A549 treated with Hydrocortisone at 1 μM for 4 hours (cell line): ENCODE measurements at places on chromosomes 5 and 9. TPM values are rescaled to one million over a fixed set of nuclear protein-coding genes. Genes with fewer than 3 reads are reported as not detected.

Gene GRXCR2
- not detected in 5 replicates for total RNA-seq

Gene TSSK1B
- total RNA-seq: not detected in 5 replicates

Gene SHC3
- total RNA-seq: 0.22 to 0.51 TPM (median 0.24 TPM) in 5 replicates

Gene PDE6A
- total RNA-seq: 0.22 to 0.32 TPM (median 0.25 TPM) in 5 replicates

Gene FXN
- 23.2 to 28.2 TPM (median 25.2 TPM) in 5 replicates for total RNA-seq

Gene ROR2
- 1.1 to 2.0 TPM (median 1.4 TPM) in 5 replicates for total RNA-seq

Gene RNF208
- 1.2 to 1.9 TPM (median 1.7 TPM) in 5 replicates for total RNA-seq

Gene CLTB
- 101 to 162 TPM (median 153 TPM) in 5 replicates for total RNA-seq

Gene IL9
- not detected in 5 replicates for total RNA-seq

Gene PCDHGA2
- total RNA-seq: 0.54 to 0.91 TPM (median 0.62 TPM) in 5 replicates

Gene MEGF10
- total RNA-seq: not detected in 5 replicates

Gene MORN5
- total RNA-seq: not detected in 5 replicates

Gene SPATA31C1
- total RNA-seq: not detected in 5 replicates

Gene SIT1
- not detected in 5 replicates for total RNA-seq

Gene SOHLH1
- 0.09 to 0.12 TPM in 2 of 5 replicates, not detected in the others for total RNA-seq

Gene CETN3
- 17.6 to 23.6 TPM (median 22.4 TPM) in 5 replicates for total RNA-seq

Gene FSTL4
- total RNA-seq: 4.3 to 6.4 TPM (median 4.6 TPM) in 5 replicates

Gene ITGA1
- 0.92 to 1.6 TPM (median 1.1 TPM) in 5 replicates for total RNA-seq

Gene CREB3
- 55.6 to 64.0 TPM (median 57.5 TPM) in 5 replicates for total RNA-seq

Gene SPATA31E1
- total RNA-seq: 0.02 TPM in 1 of 5 replicates, not detected in the others

Gene NRG2
- 1.4 to 2.2 TPM (median 1.8 TPM) in 5 replicates for total RNA-seq

Gene TRPM6
- total RNA-seq: 1.7 to 2.5 TPM (median 1.8 TPM) in 5 replicates

Gene FBXL7
- 1.2 to 1.6 TPM (median 1.4 TPM) in 5 replicates for total RNA-seq

Gene CTSL
- total RNA-seq: 618 to 759 TPM (median 642 TPM) in 5 replicates

Gene SPATA31A3
- total RNA-seq: not detected in 5 replicates

Gene FSD1L
- 2.9 to 4.6 TPM (median 4.0 TPM) in 5 replicates for total RNA-seq

Gene OGN
- not detected in 5 replicates for total RNA-seq

Gene IL6ST
- total RNA-seq: 36.6 to 101 TPM (median 65.3 TPM) in 5 replicates

Gene GCNT4
- 0.16 to 0.38 TPM (median 0.29 TPM) in 5 replicates for total RNA-seq

Gene TXNDC8
- total RNA-seq: not detected in 5 replicates

Gene HMCN2
- total RNA-seq: 0.02 to 0.16 TPM (median 0.10 TPM) in 4 of 5 replicates, not detected in the other

Gene DBH
- not detected in 5 replicates for total RNA-seq

Gene ADAMTS16
- 1.3 to 5.0 TPM (median 1.6 TPM) in 5 replicates for total RNA-seq

Gene SMIM33
- not detected in 5 replicates for total RNA-seq

Gene IRX2
- total RNA-seq: 1.4 to 2.1 TPM (median 1.7 TPM) in 5 replicates

Gene IFNB1
- total RNA-seq: not detected in 5 replicates

Gene ADAMTS12
- total RNA-seq: 6.1 to 7.8 TPM (median 7.3 TPM) in 5 replicates

Gene JAKMIP2
- not detected in 5 replicates for total RNA-seq

Gene MELK
- 62.1 to 83.8 TPM (median 69.7 TPM) in 5 replicates for total RNA-seq

Gene NINJ1
- total RNA-seq: 65.8 to 103 TPM (median 80.5 TPM) in 5 replicates

Gene MYOZ3
- total RNA-seq: 0.07 to 0.14 TPM in 2 of 5 replicates, not detected in the others

Gene DMRT3
- not detected in 5 replicates for total RNA-seq

Gene PRLR
- 0.02 to 0.10 TPM (median 0.05 TPM) in 5 replicates for total RNA-seq

Gene THBS4
- total RNA-seq: 0.03 to 0.23 TPM (median 0.14 TPM) in 5 replicates
